SK-N-MC (cell line): ENCODE measurements at places on chromosomes 2 and 18.

DNA sequence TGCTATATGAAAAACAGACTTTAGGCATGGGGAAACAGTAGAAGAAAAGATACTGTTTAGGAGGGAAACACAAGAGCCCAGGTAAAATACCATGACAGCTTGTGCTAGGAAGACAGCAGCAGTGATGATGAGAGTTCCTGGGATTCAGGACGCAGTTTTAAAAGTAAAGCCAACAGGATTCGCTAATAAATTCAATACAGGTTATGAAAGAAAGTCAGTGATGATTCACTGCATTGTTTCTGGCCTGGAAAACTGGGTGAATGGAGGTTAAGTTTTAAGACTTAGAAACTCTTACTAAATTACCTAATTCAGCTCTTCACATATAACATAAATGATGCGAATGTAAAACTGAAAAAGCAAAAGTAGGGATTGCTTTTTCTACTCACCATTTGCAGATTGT, 27.9 kb upstream of the RNU4ATAC start:
- DNase-seq, result no peak

DNA sequence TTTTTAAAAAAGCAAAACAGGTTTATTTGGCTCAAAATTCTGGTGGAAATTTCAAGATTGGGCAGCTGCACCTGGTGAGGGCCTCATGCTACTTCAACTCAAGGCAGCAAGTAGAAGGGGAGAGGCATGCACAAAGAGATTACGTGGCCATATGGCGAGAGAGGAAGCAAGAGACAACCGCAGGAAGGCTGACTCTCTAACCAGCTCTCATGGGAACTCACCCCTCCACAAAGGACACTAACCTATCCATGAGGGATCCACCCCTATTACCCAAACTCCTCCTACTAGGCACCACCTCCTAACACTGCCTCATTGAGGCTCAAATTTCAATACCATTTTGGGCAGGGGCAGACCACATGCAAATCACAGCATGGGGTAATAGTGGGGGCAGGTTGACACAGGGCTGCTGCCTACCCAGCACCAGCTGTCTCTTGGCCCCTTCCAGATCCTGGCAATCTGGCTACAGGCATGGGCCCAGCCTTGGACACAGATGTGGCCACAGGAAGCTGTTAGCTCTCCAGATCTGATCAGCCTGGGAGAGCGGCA, 2.0 kb upstream of the CAPN10 start:
- DNase-seq, result no peak

DNA sequence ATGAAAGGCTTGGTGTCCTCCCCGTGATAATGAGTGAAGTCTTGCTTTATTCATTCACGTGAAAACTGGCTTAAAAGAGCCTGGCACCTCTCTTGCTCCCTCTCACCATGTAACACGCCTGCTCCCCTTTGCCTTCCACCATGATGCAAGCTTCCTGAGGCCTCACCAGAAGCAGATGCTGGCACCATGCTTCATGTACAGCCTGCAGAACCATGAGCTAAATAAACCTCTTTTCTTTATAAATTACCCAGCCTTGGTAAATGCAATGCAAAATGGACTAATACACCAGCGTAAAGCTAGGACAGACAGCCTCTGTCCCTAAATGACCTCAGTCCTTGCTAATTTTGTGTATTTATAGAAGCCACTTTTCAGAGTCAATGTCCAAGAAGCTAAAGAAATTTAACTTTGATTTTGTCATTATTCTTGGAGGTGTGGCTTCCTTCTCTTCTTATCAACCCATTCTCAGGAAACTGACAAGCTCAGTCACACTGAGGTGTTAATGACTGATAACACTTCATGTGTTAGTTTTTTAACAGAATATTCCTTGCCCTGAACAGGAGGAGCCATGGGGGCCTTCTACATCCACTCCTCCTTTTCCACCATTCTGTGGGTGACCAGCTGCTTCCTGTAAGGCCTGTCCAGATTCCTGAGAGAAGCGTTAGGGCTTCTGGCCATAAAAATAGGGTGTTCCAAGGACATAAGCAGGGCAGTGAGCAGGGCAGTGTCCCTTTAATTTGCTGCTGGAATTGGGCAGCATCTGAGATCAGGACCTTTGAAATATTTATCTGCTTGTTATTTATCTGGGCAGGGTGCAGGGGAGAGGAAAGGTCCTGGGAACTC, 38.0 kb upstream of the EPAS1 start:
- DNase-seq, result no peak

DNA sequence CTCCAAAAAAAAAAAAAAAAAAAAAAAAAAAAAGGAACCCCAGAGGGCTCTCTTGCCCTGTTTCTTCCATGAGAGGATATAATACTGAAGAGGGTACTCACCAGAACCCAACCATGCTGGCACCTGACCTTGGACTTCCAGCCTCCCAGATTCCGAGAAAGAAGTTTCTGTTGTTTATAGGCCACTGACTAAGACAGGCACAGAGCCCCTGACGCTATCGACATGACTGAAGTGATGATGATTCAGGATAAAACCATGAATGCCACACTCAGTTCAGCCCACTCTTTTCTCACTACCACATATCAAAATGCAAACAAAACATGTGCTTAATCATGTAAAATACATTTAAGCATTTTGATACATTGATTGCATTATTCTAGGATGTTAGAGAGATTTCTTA, 66.1 kb upstream of the CDCA7 start:
- DNase-seq, result no peak

DNA sequence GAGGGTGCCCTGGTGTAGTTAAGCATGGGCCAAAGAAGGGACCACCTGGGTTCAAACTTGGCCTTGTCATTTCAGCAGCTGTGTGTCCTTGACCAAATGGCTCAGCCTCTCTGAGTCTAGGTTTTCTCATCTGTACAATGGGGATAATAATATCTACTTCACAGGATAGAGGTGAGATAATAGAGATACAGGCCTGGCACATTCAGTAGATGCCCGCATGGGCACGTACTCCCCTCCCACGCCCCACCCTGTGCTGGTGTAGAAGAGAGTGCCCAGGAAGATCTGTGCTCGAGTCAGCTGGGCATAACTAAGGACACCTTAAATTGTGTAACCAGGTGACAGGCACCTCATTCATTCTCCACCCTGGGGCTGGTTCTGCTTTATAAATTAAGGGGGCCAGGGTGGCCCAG, 8.4 kb upstream of the TMEM185B start:
- no peak for DNase-seq

DNA sequence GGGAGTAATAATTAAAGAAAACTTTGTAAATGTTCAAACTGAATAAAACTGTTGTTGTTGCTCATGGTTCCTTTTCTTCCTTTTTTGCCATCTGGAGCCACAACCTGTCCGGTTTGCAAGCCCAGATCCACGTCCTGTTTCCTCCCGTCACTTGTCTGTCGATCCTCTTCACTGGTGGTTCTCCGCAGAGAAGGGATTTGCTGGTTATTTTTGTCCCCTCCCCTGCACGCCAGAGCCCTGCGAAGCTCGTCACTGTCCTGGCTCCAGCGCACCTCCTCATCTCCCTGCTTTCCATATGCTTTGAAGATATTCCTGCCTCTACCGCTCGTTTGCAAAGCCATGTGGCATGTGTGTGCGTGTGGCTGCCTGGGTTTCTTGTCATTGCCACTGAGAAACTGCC, 461.4 kb downstream of the RNF144A start:
- DNase-seq, result no peak

GRCh38 chr2:142944721-142945120, 67.3 kb downstream of the KYNU start:
- no peak for DNase-seq

- DNase-seq, result no peak
Measured at GRCh38 chr2:8376603-8377410, 305.0 kb upstream of the ID2 start.

DNA sequence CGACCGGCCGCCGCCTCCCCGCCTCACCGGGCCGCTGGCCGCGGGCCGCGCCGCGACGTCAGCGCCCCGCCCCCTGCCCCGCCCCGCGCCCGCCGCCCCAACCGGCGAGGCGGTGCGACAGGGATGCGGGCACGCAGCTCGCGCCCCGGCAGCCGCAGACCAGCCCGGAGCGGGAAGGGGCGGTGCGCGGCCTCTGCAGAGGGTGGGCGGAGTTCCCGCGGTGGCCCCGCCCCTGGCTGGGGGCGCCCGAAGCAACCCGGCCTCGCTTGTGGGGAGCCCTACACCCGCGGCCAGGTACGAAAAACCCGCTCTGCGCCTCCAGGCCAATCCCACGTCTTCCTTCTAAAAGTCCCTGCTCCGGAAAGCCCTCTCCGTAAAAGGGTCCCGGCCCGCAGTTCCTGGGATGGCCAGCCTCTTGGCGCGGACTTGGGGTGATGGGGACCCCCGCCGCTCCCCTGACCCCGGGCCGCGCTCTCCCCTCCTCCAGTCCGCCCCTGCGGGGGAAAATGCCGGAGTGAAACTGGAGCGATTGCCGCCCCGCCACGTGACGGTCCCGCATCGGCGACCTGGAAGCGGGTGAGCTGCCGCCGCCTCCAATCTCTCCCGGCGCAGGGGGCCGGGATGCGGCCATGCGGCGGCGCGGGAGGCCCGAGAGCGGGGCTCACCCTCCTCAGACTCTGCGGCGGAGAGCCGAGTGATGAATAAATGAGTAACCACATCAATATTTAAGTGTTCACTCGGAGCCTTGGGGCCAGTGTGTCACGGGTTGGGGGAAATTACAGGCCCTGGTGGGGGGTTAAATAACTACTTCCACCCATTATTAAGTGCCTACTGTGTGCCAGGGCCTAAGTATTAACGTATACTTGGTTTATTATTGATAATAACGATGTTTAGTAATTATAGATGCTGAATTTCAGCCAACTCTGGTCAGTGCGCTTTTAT, at the start of gene RAB11FIP5:
Gene RAB11FIP5, minus strand, starts transcription at position 36 of the 942 bp plus-strand sequence. CDS start 171 bp downstream, outside the sequence.
- no peak for DNase-seq

- DNase-seq, result no peak
Measured at GRCh38 chr2:239220981-239221396, 179.8 kb downstream of the HDAC4 start.

DNA sequence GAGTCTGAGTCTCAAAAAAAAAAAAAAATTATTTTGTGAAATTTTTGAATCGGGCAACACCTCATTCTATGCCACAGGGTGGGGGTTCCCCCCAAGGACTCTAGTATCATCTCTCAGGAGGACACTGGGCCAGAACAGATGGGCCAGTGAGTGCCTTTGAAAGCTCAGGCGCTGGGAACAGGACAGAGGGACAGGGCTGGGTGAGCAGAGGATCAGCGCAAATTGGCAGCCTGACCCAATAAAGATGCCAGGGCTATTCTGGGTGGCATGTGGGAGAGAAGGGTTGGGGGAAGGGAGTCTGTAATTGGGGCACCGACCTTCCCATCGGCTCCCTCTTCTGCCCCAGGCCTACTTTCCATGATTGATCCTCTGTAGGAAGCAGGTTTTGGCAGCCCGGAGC, 44.0 kb downstream of the KIF3C start:
- DNase-seq, result no peak

DNA sequence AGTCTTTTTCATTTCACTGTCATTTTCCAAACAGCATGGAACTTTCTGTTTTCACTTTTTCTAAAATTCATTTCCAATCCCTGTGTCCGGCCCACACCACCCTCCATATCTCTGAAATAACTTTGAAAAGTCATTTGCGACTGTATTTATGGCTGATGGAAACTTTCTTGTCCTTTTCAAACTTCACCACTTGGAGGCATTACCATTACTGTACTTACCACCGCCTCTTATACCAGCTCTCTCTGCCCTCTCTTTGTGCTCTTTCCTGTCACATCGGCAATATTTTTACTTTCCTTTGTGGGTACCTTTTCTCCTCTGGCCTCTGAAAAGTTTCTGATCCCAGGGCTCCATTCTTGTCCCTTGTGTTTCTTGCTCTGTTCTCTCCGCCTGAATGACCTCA, 39.5 kb upstream of the IL1RL1 start:
- no peak for DNase-seq

- DNase-seq, result no peak
Measured at GRCh38 chr2:172153757-172154156, 51.1 kb upstream of the DLX2 start.

- DNase-seq, result no peak
Measured at GRCh38 chr18:41324934-41325333, 630.1 kb upstream of the PIK3C3 start.

DNA sequence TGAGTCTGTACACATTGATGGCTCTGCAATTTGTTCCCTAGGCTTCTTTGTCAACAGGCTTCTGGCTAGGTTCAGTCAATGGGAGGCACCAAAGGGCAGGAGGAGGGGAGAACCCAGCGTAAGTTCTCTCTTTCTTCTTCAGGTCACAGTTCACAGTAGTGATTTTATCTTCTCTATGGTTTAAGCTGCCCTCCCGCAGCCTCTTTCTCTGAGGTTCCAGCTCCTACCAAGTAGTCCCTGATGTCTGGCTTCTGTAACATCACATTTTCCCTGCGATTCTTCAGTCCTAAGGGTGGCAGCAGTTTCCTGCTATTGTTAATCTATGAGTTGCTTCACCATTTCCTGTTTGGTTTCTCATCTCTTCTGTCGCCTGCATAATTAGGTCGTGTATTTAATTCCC, 107.4 kb downstream of the CPO start:
- DNase-seq, result peak; percentile 57

- no peak for DNase-seq
Measured at GRCh38 chr2:65370387-65371073, 61.9 kb downstream of the SPRED2 start.

- DNase-seq, result no peak
Measured at GRCh38 chr18:73407506-73407905, 539.7 kb upstream of the NETO1 start.

- no peak for DNase-seq
Measured at GRCh38 chr2:27655155-27655951, 8.1 kb downstream of the SUPT7L start.

GRCh38 chr2:40725950-40726349, 274.1 kb upstream of the SLC8A1 start:
- no peak for DNase-seq

GRCh38 chr18:44630118-44630517, 50.6 kb upstream of the SETBP1 start:
- DNase-seq, result no peak

GRCh38 chr2:182682210-182682609, 33.8 kb upstream of the DNAJC10 start:
- DNase-seq, result no peak

GRCh38 chr2:185628985-185629384, 109.6 kb upstream of the FSIP2 start:
- no peak for DNase-seq

DNA sequence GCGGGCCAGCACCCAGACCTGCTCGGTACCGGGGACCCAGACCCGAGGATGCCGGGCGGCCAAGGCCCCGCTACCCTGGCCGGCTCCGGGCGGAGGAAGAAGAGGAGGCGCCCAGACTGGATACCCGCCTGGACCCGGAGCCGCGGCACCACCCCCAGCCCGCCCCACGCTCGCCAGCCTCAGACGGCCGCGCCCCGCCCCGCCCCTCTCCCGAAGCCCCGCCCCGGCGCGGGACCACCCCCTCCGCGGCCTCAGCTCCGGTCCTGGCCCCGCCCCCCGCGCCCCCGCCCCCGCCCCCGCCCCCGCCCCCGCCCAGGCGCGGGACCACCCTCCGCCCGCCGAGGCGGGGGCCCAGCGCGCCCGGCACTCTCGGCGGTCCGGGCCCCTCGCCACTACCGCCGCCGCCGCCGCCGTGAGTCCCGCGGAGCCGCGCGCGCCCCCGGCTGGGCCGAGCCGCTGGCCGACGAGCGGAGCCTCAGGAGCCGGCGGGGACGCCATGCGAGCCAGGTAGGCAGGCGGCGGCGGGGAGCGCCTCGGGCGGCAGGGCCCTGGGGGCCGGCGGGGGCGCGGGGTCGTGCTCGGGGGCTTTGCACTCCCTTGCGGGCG, at the start of gene SH3BP4:
Gene SH3BP4, plus strand, starts transcription at position 354 of the 606 bp plus-strand sequence. CDS start 82,986 bp downstream, outside the sequence.
- no peak for DNase-seq
